ENCODE measurements at places on chromosomes 4 and X. TPM values are rescaled to one million over a fixed set of nuclear protein-coding genes. Genes with fewer than 3 reads are reported as not detected.
A peak's percentile ranks its signal among the peaks of the same experiment; 100 is the strongest.

GRCh38 chr4:67332627-67333026 is 212.7 kb downstream of the CENPC start:
- no peaks in the 10 kb centered on the region for H3K36me3 ChIP-seq
- DNase-seq: peak; percentile 20
- H3K4me1 ChIP-seq: no peaks in the 10 kb centered on the region
- no peak overlapping the region for H3K27ac ChIP-seq

- DNase-seq: no peak
- H3K4me1 ChIP-seq: peaks cover 4% of the 10 kb centered on the region
Measured at GRCh38 chrX:41863343-41864203, 59.8 kb downstream of the CASK start.

Gene ARSJ
- total RNA-seq: 7.3 TPM

GRCh38 chr4:143351774-143352451 is 15.2 kb downstream of the GAB1 start:
- peak overlapping the region; percentile 51 for H3K27ac ChIP-seq
- peaks cover 47% of the 10 kb centered on the region for H3K4me1 ChIP-seq
- no peak overlapping the region for H3K4me3 ChIP-seq
- H3K27me3 ChIP-seq: no peaks in the 10 kb centered on the region

Gene TMPRSS11A
- not detected for total RNA-seq

Gene PLAC1
- total RNA-seq: 1.9 TPM

DNA sequence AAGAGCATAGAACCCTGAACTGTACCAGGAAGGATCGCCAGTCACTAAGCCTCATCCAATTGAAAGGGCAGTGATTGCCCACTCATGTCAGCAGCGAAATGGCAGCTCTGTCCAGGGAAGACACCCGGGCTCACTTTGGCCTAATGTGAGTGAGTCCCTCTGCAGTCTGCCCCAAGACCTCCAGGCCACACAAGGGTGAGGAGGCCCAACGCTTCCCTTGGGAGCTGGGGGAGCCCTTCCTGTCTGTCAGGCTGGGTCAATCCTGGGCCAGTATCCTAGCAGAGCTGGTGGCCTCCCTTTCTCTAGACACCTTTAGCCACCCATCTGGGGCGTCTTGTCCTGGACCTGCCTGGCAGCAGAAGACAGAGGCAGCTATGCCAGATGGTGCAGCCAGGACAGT is 39.6 kb upstream of the GPC4 start:
- no peak overlapping the region for H3K4me3 ChIP-seq
- no peak overlapping the region for H3K27ac ChIP-seq
- no peaks in the 10 kb centered on the region for H3K27me3 ChIP-seq
- no peaks in the 10 kb centered on the region for H3K4me1 ChIP-seq
- no peak for DNase-seq
- H3K36me3 ChIP-seq: no peaks in the 10 kb centered on the region

DNA sequence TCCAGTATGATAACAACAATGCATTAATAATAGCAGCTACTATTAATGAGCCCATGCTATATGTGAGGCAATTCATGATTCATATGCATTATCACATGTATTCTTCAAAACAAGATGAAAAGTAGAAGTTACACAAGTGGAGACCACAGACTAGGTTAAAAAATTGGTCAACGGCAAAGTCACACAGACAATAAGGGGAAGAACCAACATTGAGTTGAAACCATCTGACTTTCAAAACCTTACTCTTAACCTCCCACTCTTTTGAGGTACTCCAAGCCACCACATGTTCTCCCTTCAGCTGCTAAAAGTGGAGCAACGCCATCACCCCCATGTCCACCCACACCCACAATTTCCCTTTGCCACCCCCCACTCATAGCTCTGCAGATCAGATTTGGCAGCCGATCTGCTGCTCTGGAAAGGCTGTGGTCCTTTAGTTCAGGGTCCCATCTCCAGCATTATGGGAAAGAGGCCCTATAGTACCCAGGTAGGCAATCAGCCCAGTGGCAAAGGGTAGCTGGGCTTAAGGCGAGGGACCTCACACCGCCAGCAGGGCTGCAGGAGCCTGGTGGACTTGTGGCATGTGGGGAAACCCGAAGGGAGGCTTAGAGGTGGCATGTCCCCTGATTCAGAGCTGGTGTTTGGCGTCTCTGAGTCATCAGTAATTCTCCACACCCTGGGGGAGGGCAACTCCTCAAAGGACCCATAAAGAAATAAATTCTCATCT is 33.5 kb upstream of the CYBB start:
- H3K27me3 ChIP-seq: no peaks in the 10 kb centered on the region
- H3K4me1 ChIP-seq: no peaks in the 10 kb centered on the region
- H3K36me3 ChIP-seq: no peaks in the 10 kb centered on the region
- no peak overlapping the region for H3K27ac ChIP-seq
- no peak for DNase-seq

GRCh38 chr4:145816091-145816490 is 122.5 kb downstream of the ZNF827 start:
- H3K4me3 ChIP-seq: no peak overlapping the region
- H3K36me3 ChIP-seq: no peaks in the 10 kb centered on the region
- no peak overlapping the region for H3K27ac ChIP-seq
- H3K27me3 ChIP-seq: no peaks in the 10 kb centered on the region

Gene SORCS2
- 1.6 TPM for total RNA-seq

Gene ARL13A
- total RNA-seq: not detected

- H3K4me1 ChIP-seq: no peaks in the 10 kb centered on the region
- no peaks in the 10 kb centered on the region for H3K36me3 ChIP-seq
- DNase-seq: no peak
- H3K27ac ChIP-seq: no peak overlapping the region
- H3K4me3 ChIP-seq: no peak overlapping the region
- no peaks in the 10 kb centered on the region for H3K27me3 ChIP-seq
Measured at GRCh38 chr4:47675806-47676205, 162.1 kb downstream of the CORIN start.

DNA sequence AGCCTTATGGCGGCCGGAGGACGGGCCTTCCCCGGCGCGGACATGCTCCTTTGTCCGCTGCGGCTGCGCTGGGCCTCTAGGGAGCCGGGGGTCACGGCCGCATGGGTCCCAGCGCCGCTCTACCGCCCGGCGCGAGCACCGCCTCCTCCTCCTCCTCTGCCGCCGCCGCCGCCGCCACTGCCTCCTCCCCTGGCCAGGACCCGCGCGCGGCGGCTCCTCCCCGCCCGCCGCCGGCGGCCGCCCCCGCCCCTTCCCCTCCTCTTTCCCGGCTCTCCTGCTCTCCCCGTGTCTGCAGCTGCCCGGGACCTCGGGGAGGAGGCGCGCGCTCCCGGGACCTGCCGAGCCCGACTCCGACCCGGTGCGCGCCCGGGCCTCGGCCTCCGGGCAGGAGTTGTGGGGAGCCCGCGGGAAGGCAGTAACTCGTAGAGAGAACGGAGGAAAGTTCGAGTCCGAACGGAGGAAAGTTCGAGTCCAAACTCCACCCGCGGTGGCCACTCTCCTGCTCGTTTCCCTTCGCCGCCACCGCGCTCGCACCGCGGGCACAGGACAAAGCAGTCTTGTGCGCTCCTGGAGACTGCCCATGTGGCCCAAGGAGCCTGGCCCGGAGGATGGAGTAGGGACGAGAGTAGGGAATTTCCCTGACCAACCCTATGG is at the start of gene ADGRA3:
TSS of gene ADGRA3 (minus strand) at position 179 of the 654 bp plus-strand sequence. CDS start 282 bp downstream, outside the sequence.
- peak; percentile 81 for DNase-seq
- H3K36me3 ChIP-seq: no peaks in the 10 kb centered on the region
- no peaks in the 10 kb centered on the region for H3K27me3 ChIP-seq
- H3K4me3 ChIP-seq: peak within 1 kb of the TSS; percentile 60

Gene PGAM4
- not detected for total RNA-seq

Gene AMBN
- total RNA-seq: 0.27 TPM

DNA sequence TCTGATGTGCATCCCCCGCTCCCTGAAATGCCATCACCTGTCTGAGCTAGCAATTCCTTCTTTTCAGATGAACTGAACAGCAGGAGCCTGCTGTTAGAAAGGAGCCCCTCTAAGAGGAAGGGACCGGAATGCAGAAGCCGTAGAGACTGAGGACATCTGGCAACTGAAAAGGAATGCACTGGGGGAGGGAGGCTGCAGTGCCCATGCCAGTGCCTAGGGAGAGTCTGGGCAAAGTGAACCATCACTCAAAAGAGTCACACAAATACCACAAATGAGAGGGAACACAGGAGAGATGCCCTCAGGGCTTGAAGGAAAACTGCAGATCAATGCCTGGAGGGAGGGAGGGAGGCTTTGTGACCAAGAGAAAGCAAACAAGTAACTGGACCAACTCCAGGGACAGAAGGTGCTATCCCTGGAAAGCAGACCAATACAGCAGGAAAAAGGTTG is 93.9 kb upstream of the CBR4 start:
- peak overlapping the region; percentile 59 for H3K27ac ChIP-seq
- no peak overlapping the region for H3K4me3 ChIP-seq
- no peaks in the 10 kb centered on the region for H3K36me3 ChIP-seq
- DNase-seq: no peak

DNA sequence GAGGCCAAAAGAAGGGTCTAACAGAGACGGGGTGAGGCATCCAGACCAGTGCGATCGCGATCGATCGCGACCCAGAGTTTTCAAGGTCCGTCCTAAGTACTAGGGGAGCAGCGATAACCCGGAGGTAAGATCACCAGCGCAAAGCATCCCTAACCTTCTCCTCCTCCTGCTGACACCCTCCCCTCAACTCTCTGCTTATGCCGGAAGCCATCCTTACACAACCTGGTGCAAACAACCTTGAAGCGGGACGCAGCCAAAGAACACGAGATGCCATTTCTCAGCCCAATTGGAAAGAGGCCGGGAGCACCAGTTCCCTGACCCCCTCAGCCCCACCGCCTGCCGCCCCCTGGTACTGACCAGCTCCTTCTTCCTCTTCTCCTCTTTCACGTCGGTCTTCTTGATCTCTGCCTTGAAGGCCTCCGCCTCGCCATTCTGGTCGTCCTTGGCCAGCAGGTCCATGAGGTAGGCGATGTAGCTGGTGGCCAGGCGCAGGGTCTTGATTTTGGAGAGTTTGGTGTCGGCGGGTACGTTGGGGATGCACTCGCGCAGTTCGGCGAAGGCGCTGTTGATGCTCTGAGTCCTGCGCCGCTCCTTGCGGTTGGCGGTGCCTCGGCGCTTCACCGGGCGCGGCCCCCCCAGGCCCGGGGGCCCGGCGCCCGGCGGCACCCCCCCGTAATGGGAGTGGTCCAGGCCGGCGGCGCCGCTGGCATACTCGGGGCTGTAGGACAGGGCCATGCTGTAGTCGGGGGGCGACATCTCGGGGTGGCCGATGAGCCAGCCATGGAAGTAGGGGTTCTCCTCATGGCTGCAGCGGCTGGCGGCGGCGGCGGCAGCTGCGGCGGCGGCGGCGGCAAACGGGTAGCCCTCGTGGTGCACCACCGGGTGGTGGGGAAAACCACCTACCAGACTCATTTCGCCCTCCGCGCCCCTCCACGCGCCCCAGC is 1.4 kb downstream of the HAND2 start:
- no peaks in the 10 kb centered on the region for H3K36me3 ChIP-seq
- no peak overlapping the region for H3K4me3 ChIP-seq
- DNase-seq: no peak
- H3K27ac ChIP-seq: no peak overlapping the region

DNA sequence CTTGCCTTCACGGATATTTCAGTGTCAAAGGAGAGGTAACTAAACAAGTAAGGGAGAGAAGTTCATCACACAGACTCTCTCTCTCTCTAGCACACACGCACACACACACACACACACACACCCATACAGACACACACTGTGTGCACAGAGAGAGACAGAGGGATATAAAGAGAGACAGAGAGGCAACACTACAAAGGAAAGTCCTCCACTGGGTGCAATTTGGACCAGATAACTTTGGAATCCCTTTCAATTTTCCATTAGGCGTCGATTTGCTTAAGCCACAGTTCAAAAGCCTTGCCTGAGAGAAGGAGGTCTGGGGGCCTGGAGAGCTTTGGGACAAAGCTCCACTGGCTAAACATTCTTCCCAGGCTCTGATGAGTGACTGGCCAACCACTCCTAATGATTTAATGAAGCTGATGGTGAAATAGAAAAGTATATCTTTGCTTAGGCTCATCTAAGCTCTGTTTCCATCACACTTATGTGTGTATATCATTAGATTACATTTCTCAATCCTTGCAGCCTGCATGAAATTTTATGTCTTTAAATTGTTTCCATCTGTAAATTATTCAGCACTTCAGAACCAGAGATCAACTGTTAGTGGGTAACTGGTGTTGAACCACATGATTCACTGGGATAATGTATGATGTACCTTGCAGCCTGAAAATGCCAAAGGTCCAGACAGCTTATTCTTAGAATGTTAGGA is 180.8 kb downstream of the MAGEB17 start:
- no peak overlapping the region for H3K27ac ChIP-seq
- H3K4me1 ChIP-seq: no peaks in the 10 kb centered on the region
- no peaks in the 10 kb centered on the region for H3K36me3 ChIP-seq
- no peak overlapping the region for H3K4me3 ChIP-seq
- H3K27me3 ChIP-seq: no peaks in the 10 kb centered on the region

Gene GLUD2
- total RNA-seq: 1.3 TPM

Gene COL25A1
- total RNA-seq: not detected

- no peaks in the 10 kb centered on the region for H3K27me3 ChIP-seq
- H3K4me3 ChIP-seq: no peak overlapping the region
- no peak for DNase-seq
- H3K36me3 ChIP-seq: no peaks in the 10 kb centered on the region
Measured at GRCh38 chr4:78774417-78774816, 1.7 kb upstream of the BMP2K start.

GRCh38 chr4:149997881-149998421 is 80.3 kb upstream of the DCLK2 start:
- no peaks in the 10 kb centered on the region for H3K4me1 ChIP-seq
- DNase-seq: no peak
- no peaks in the 10 kb centered on the region for H3K27me3 ChIP-seq
- no peak overlapping the region for H3K4me3 ChIP-seq

- H3K27ac ChIP-seq: no peak overlapping the region
- H3K4me1 ChIP-seq: no peaks in the 10 kb centered on the region
- no peaks in the 10 kb centered on the region for H3K27me3 ChIP-seq
- no peak for DNase-seq
- no peaks in the 10 kb centered on the region for H3K36me3 ChIP-seq
Measured at GRCh38 chrX:136747003-136747986, 33.4 kb downstream of the ARHGEF6 start.

Gene MGAT4D
- not detected for total RNA-seq

DNA sequence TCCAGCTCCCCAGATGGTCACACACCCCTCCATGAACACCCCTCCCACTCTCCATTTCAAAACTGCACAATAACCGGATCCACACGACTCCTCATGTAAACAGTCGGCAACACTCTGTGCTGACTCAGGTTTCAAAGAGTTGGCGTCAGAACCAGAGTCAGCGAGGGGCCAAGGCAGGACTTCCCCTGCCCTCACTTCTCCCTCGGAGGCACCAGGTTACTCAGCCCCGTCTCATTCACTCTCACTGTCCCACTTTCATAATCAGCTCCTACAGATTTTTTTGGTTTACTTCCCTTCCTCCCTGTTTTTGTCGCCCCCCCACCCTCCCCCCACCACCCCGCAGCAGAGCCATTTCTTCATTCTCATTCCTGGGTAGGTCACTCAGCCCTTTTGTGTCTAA is 2.7 kb upstream of the TIMP1 start:
- no peak for DNase-seq
- H3K4me1 ChIP-seq: no peaks in the 10 kb centered on the region
- H3K27ac ChIP-seq: no peak overlapping the region
- no peaks in the 10 kb centered on the region for H3K36me3 ChIP-seq
- H3K27me3 ChIP-seq: no peaks in the 10 kb centered on the region

Gene AVPR2
- total RNA-seq: not detected

- H3K36me3 ChIP-seq: no peaks in the 10 kb centered on the region
- no peak for DNase-seq
- H3K4me3 ChIP-seq: no peak overlapping the region
- H3K27me3 ChIP-seq: no peaks in the 10 kb centered on the region
Measured at GRCh38 chrX:51608766-51609165, 9.9 kb downstream of the CENPVL3 start.

- no peak for DNase-seq
- no peaks in the 10 kb centered on the region for H3K36me3 ChIP-seq
- H3K4me3 ChIP-seq: no peak overlapping the region
Measured at GRCh38 chrX:53280331-53281320, 758 bp downstream of the IQSEC2 start.

Measured in Caco-2 (cell line).